T-cell (primary cell): ENCODE measurements at places on chromosomes 3 and 15.

DNA sequence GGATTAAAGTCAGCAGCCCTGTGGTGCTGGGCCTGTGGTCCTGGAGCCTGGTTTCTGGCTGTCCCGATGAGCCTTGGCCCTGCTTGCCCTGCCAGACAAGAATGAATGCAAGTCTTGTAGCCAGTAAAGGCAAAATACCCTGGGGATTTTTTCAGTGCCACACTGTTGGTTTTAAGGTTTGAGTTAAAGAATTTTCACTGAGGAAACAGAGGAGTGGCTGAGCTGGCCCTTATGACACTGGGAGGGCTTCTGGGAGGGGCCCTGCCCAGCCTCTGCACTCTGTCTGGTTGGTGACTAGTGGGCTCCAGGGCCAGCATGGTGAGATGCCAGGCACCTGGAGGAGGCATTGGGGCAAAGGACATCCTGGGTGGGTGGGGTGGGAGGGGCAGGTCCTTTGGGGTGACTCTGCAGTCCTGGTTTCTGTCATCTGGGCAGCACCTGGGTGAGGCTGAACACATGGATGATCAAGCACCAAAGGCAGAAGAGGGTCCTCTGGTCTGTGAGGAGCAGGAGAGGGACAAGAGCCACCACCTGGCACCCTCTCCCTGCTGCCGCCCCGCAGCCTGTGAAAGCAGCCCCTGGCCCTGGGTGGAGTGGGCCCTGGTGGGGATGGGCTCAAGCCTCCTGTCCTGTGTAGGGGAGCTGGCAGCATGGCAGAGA lies 12.5 kb upstream of the PLA2G4E start:
- DNase-seq = no peak

DNA sequence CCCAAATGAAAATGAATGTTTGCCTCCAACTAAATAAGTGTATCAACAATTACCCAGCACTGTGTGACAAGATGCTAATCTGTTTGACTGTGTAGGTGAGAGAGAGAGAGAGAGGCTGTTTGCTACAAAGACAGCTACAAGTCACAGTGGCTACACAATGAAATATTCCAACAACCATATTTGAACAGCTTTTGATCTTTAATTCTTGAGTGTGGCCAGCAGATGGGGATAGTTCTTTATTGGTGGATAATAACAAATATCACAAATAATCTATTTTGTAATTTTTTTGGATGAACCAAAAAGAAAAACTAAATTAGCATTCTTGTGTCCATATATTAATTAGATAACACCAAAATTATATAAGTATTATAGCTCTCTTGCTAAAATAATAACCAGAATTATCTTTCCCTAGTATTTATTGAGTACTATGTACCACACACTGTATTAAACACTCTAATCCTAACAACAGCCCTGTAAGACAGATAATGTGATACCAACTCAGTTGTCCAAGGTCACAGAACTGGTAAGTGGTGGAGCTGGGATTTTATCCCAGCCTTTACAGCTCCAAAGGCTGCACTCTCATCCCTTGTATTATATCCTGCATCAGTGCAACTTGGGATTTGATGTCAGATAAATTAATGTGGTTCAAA lies 61.9 kb upstream of the C3orf80 start:
- DNase-seq = peak; percentile 32

GRCh38 chr3:113038328-113038727 lies 47.5 kb downstream of the GTPBP8 start:
- DNase-seq = no peak

DNA sequence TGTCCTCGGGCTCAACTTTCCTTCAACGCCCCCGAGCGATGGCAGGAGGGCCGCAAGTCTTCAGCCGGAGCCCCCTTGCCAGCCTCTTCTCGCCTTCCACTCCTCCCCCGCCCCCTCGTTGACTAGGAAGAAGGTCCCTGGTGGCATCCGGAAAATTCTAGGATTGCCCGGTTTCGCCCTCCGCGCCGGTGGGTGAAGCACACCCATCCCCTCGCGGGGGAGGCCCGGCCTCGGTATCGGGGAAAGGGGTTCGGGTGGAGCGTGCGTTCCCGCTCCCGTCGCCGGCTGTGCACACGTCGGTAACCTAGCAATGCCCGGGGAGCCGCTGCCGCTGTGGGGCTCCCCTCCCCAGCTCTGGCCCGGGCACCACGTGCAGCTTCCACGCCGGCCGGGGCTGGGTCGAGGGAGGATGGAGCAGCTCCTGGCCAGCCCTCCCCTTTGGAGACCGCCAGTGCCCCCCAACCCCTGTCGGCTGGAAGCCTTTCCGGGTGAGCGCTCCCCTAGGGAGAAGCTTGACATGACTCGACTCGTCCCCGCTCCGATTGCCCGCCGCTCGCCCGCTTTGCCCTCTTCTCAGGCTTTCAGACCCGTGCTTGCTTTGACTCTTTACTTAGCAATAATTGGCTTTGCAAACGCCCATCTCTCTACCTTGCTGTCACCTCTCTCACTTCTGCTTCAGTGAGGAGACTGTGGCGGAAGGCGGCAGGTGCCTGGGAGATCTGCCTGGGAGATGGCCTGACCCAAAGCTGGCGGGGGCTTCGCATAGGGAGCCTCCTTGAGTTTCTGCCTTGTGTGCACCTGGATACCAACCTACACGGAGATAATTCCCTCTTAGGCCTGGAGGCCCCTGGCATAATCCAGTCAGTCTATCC lies 1.3 kb downstream of the CACNA1D start:
- DNase-seq = no peak

GRCh38 chr3:174846055-174846454 lies 13.1 kb upstream of the NAALADL2 start:
- DNase-seq = no peak

GRCh38 chr3:79378064-79378463 lies 389.7 kb downstream of the ROBO1 start:
- no peak for DNase-seq

- no peak for DNase-seq
Measured at GRCh38 chr3:51968170-51968775, 1.0 kb upstream of the PCBP4 start.

GRCh38 chr15:33028495-33028894 lies 166.0 kb downstream of the FMN1 start:
- DNase-seq = no peak
